ENCODE measurements at places on chromosomes 6 and 20. TPM values are rescaled to one million over a fixed set of nuclear protein-coding genes. Genes with fewer than 3 reads are reported as not detected.

Gene ZSCAN9
- total RNA-seq = 12.8 TPM

- DNase-seq = no peak
These were observed 10.0 kb downstream of the BPIFB2 start for GRCh38 chr20:33017542-33017941.

DNA sequence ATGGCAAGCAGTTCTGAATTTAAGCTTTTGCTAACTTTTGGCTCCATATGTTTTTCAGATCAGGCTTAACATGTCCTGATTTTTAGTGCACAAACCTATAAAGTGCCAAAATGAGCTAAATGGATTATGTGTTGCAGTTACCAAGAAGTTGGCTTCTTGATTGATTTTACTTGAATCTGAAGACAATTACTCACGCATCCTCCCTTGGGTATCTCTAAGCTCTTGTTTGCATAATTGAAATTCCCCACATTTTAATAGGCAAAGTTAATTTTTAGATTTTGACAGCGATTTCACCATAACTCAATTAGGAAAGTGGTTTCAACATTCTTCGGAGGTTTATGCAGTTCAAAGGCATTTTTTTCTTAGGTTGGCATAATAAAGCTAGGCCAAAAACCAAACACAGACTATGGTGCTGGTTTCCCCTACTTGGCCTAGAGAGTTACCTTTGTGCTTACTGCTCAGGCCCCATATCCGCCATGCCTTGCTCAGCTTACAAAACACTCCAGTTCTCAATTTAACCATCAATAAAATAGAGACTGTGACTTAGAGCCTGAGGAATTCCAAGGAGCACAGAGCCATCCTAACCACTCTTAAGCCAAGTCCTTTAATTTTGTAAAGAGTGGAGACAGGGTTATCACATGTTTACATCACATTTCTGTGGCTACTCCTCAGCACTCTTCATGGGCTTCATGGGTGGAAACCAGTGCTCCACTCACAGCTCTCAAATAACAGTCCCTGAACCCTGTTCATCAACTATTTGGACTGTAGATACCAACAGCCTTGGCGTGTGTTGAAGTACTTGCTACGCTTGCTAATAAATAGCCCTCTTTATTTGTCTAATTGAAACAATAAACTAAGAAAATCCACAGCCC lies 32.1 kb downstream of the LAMA4 start:
- DNase-seq = no peak

DNA sequence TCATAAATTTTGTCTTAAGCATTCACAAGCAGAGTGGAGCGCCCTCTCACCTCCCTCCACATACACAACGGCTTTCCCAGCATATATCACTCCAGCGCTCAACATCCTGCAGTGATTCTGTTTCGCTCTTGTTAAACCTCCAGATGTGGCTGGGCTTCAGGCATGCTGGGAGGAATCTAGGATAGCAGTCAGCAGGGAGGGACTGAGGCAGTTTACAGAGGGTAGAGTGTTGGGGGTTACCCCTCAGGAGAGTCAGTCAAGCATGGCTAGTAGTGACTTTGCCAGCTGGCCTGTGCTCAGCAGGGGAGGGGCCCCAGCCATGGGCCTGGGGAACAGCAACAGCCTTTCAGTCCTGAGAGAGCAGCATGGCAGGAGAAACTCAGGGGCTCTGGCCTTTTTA lies 161.4 kb upstream of the FLRT3 start:
- DNase-seq = no peak

GRCh38 chr6:1125297-1125696 lies 186.6 kb upstream of the FOXQ1 start:
- no peak for DNase-seq

Gene FAM110A
- total RNA-seq = 11.5 TPM

- DNase-seq = no peak
These were observed 9.3 kb downstream of the RAET1E start for GRCh38 chr6:149888659-149889058.

Gene CST4
- total RNA-seq = not detected

- DNase-seq = peak; percentile 95
These were observed 15.2 kb upstream of the MRPS18A start for GRCh38 chr6:43702534-43703440.

GRCh38 chr6:134480593-134480992 lies 162.7 kb upstream of the SGK1 start:
- no peak for DNase-seq

GRCh38 chr6:74606582-74607071 lies 599.2 kb downstream of the COL12A1 start:
- no peak for DNase-seq

- no peak for DNase-seq
These were observed 108.6 kb downstream of the OPN5 start for GRCh38 chr6:47890326-47890875.

- DNase-seq = no peak
These were observed 20.8 kb downstream of the SHLD1 start for GRCh38 chr20:5770987-5771318.

Gene HTR1B
- not detected for total RNA-seq

Gene SLC35D3
- total RNA-seq = 0.28 TPM

Gene EDN1
- total RNA-seq = 24.8 TPM

DNA sequence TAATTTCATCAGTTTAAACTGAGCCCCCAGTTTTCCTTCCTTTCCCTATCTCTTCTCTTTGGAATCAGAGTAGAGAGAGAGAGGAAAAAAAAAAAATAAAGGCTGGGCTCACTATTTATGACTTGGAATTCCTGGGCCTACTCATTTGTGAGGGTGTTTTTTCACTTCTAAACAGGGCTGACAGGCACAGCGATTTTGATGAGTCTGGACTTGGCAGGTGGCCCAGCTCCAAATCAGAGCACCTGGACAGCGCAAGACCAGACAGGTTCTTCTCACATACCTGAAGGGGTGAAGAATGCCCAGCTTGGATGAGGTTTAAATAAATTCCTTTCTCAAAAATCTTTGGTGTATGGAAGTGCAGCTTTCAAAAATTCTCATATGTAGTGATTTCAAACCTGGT lies 122.2 kb downstream of the KIF13A start:
- peak; percentile 58 for DNase-seq

Gene GHRH
- not detected for total RNA-seq

GRCh38 chr6:24480705-24481104 lies 8.7 kb downstream of the GPLD1 start:
- DNase-seq = no peak

DNA sequence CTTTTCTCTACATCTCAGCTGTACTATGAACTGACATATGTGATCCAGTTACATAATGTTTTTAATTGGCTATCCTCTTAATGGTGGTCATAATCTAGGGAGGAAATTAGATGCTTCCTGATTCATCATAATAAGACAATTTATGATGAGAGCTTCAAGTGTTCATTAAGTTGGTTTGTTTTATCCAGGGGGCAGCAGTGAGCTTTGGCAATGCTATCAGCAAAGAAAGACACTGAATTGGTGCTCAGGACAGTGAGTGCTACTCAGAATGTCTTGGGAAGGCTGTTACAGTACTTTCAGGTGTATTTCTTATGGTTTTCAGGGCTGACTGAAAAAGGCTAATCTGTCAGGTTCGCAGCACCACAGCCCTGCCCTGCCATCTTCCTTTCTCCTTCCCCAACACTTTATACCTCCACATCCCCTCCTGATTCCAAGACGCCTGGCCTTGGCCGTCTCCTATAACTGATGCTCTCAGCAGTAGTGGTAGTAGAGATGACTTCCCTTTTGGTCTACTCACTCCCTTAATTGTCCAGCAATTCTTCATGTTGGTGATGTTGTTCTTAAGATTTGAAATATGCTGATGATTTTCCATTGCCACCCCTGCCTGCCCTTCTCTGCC lies 67.0 kb upstream of the TNFAIP3 start:
- no peak for DNase-seq

Gene SIRPA
- 7.4 TPM for total RNA-seq

- DNase-seq = no peak
These were observed 85.7 kb downstream of the GINS1 start for GRCh38 chr20:25493137-25493536.

GRCh38 chr6:36110050-36110449 lies 20.3 kb upstream of the MAPK13 start:
- no peak for DNase-seq

Gene NXT1
- 10.0 TPM for total RNA-seq

- no peak for DNase-seq
These were observed 129.7 kb upstream of the FAM83B start for GRCh38 chr6:54716877-54717276.

DNA sequence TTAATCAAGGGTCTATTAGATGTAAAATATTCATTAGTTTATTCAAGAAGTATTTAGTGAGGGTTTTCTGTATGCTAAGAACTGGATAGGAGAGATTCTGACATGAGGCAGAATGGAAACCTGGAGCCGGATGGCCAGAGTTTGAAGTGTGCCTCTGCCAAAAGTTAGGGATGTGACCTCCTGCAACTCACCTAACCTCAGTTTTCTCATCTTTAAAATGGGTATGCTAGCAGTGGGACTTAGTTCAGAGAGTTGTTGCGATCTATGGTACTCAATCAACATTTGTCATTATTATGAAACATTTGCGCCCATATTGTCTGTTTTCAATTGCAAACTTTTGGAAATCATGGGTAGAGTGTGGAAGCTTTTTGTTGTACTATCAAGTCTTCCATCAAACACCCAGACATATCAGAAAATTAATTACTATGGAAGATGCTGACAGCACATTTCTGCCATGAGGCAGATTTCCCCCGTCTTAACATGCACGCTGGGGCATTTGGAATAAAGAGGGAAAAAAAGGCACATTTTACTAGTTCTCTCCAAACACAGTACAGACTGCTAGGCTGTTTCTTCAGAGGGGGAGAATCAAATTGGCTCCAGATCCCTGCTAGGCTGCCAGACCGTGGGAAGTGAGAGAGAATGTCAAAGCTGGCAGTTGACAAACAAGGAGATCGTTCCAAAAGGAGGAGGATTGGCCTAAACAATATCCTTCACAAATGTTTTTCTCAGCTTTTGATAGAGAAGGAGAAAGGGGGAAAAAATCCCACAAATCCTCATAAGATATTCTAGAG lies 205.3 kb upstream of the TSHZ2 start:
- no peak for DNase-seq

DNA sequence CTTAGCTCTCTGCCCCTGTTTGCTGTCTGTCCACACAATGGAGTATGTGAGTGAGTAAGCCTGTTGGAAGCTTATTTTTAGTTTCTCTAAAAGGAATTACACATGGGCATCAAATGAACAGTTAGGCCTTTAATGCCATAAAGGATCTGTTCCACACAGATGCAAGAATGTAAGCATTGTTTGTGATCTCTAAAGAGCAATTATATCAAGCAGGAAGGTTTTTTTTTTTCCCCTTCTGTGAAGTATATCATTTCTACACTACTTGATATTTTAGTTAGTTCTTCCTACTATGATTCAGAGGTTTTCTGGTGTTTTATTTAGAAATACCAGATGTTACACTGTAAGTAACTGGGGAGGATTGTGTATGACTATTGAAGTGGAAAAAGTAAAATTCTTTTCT lies 627.5 kb downstream of the COL12A1 start:
- DNase-seq = no peak

Gene MYLK4
- 0.34 TPM for total RNA-seq

Gene FAM83D
- total RNA-seq = 9.4 TPM

GRCh38 chr6:112562301-112563231 lies 215.4 kb downstream of the RFPL4B start:
- DNase-seq = peak; percentile 26

DNA sequence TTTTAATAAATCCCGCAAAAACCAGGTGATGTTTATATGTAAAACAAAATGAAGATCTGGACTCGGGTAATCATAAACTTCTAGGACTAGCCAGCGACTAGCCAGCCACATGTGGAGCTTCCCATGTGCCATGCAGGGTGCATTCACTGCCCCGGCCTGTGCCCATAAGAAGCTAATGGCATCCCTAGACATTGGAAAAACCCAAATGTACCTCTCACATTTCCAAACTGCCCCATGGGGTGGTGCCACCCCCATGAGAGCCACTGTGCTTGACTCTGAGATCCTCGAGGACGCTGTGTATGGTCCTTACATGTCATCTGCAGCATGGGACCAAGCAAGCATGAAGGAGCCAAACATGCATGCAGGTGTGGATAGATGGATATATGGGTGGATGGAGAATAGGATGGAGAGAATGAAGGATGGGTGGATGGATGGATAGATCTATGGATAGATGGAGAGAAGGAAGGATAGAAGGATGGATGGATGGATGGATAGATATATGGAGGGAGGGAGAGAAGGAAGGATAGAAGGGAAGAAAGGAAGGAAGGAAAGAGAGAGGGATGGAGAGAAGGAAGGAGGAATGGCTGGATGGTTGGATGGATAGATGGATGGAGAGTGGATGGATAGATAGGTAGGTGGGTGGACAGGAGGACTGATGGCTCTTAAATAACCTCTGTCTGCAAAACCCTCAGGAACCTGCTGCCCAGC lies 203.6 kb downstream of the CDH4 start:
- DNase-seq = no peak

Gene SAMD3
- total RNA-seq = 2.0 TPM

GRCh38 chr6:79421707-79422484 lies 115.3 kb downstream of the LCA5 start:
- DNase-seq = no peak

Gene COL21A1
- 0.55 TPM for total RNA-seq

DNA sequence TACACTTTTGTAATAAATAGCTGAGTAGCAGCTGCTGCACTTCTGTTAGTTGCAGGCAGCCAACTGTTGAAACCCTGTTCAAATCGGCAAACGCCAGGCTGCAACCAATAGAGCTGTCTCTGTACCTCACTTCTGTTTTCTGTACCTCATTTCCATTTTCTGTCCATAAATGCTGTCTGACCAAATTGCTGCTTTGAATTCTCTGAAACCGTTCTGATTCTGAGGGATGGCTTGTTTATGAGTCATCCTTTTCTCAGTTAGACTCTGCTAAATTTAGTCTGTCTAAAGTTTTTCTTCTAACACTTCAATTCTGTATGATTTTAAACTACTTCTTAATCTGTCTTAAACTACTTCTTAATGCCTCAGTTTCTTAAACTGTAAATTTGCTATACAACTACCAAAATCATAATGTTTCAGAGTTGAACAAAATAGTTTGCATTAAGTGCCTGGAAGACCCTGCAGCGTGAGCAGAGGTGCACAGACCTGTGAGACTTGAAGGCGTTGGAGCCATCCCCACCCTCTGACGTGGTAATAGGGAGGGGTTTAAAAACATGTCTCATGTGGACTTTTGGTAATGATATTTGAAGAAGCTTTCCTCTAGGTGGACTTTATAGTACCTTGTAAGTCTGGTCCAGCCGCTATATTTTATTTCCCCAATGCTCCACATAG lies 9.6 kb downstream of the BTNL2 start:
- no peak for DNase-seq

Gene TCF15
- 0.22 TPM for total RNA-seq

Data from left colon (tissue), 2 donors.